ENCODE measurements at places on chromosomes 4 and X.

GRCh38 chr4:164731827-164732474 is 22.0 kb upstream of the SMIM31 start:
- DNase-seq = peak; percentile 34

DNA sequence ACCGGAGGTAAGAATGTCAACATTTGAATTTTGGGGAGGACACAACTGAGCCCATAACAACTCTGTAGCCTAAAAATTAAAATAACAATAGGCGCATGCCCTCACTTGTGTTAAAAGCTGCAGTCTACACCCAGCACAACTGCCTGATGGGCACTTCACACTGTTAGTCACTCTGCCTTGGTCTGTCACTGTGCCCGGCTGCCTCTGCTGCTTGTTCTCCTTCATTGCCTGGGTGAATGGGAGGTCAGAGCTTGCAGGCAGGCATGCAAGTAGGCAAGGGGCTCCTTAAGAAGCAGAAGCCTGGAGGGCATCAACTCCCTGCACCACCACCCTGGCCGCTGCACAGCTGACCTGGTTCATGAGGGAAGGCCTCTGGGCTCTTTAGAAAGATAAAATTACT is 374.8 kb downstream of the MID1IP1 start:
- DNase-seq = no peak

DNA sequence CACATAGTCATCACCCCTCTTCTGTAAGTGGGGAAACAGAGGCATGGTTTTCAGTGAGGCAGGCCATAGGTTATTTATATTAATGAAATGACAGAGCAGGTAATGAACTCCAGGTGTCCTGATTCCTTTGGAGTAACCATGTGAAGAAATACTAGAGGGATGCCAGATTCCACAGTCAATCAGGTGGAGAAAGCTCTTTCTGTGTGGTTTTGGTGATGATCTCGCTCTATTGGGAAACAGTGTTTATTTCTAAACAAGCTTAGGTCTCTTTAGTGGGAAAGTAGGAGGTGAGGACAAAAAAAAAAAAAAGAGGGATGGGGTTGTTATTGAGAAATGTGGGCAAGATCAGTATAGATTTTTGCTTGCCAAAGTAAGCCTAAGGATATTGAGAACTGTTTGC is 12.2 kb downstream of the DOCK11 start:
- no peak for DNase-seq

- peak; percentile 65 for DNase-seq
These were observed 545.3 kb upstream of the GRID2 start for GRCh38 chr4:91758487-91758886.

GRCh38 chr4:110620691-110621327 is 2.1 kb downstream of the PITX2 start:
- no peak for DNase-seq

DNA sequence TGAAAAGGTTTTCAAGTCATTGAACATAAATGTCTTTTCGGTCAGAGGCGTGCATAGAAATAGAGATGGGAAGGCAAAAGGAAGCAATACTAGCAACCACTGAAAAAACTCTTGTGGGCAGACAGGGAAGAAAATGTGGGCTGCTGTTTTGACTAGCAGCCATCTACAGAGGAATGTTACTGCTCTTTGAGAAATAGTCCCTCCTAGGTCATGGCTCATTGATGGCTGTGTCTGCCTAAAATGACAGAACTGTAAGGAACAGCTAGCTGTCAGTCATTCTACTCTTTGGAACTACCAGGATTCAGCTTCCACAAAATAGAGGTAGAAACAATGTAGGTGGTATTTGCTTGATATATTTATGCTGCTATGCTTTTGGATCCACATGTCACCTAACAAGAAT is 26.9 kb upstream of the TMPRSS11B start:
- DNase-seq = peak; percentile 8

- DNase-seq = no peak
These were observed 15.3 kb downstream of the ATP7A start for GRCh38 chrX:77925764-77926163.

DNA sequence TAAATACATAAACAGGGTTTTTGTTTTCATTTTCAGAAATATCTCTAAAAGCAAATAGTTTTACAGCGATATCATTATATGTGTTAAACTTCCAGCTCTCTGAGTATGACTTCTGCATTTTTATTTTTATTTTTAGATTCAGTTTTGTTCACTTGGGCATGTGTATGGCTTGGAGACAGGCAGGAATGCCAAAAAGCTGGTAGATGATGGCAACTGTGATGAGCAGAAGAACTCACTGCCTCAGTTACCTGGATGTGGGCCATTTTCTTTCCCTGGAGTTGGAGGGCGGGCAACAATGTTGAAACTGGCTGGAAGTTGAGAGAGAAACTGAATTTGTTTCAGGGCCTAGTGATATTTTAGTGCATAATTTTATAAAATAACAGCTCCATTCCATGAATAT is 266.4 kb downstream of the ARHGAP24 start:
- no peak for DNase-seq
